Hematopoietic multipotent progenitor cell treated with erythropoietin and hydrocortisone succinate and interleukin-3 and kit ligand, for 17 days (in vitro differentiated cells): ENCODE measurements at places on chromosomes 1 and 21.

GRCh38 chr1:5514527-5515183, 477.6 kb downstream of the NPHP4 start:
- peak; percentile 46 for DNase-seq

DNA sequence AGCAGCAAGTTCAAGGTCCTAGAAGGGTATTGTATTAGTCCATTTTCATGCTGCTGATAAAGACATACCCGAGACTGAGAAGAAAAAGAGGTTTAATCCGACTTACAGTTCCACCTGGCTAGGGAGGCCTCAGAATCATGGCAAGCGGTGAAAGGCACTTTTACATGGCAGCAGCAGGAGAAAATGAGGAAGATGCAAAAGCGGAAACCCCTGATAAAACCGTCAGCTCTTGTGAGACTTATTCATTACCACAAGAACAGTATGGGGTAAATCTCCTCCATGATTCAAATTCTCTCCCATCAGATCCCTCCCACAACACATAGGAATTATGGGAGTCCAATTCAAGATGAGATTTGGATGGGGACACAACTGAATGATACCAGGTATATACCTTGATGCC, 409.5 kb downstream of the NTNG1 start:
- no peak for DNase-seq

DNA sequence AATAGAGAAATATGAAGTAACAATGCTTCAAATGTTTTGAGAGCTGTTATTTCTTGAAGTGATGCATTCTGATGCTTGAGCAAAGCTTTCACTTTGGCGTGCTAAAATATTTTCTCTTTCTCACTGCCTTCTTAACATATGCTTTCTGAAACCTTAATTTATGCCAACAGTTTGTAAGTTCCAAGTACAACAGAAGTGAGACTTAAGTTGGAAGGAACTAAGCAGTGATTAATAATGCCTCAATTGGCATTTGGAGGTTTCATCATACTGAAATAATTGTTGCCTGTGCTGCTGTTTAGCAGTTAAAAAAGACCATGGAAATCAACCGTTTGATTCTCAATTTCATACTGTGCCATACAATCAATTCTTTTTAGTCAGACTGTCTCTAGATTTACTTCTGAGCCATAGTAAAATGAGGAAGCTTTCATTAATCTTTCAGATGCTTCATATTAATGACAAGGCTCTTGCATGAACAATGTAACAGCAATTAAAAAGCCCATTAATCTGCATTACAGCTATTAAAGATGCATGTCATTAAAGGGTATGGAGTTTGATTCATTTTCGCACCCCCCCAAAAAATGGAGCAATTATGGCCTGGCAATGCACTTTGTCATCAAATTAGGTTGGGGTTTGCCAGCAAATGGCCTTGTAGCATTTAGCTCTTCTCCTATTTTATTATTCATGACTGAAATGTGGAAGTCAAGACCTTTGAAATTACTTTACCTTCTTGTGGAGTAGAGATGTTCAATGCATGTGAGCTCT, 375.3 kb downstream of the USH2A start:
- DNase-seq, result no peak

GRCh38 chr1:108554682-108555427, 5.0 kb upstream of the EEIG2 start:
- no peak for DNase-seq

DNA sequence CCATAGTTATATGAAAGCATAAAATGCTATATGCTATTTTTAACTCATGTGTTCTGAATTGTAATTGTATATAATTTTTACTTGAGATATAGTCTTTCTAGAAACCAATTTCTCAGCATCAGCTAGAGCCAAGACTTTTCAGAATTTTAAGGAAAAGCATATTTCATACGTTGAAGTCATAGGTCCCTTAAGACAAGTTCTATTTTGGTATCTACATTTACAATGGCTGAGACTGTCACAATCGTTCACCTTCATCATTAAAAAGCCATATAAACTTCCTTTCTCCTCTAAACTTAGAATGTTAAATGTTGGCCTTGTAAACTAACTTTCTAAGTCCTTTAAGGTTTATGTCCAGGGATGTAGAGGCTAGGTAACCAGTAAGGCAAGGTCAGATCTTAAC, 104.1 kb downstream of the LRRC40 start:
- no peak for DNase-seq

DNA sequence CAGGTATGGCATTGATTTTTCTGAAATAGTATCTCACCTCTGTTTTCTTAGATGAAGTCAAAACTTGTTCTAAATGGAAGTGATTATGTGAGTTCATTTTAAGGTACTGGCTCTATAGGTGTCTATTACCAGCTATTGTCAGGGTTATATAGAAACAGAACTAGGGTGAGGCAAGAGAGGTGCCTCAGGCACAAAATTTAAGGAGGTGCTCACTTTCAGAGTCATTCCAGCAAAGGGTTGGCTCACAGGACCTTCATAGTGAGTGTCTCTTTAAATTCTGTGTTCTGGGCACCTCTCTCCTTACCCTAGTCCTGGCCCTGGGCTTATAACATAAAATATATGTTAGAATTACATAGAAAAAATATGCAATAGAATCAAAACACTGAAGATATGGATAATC, 49.3 kb downstream of the KIAA0319L start:
- no peak for DNase-seq

- DNase-seq, result no peak
Measured at GRCh38 chr1:93501399-93501798, 53.5 kb downstream of the FNBP1L start.

- no peak for DNase-seq
Measured at GRCh38 chr1:164688791-164689190, 129.8 kb downstream of the PBX1 start.

GRCh38 chr1:89546082-89546889, 21.7 kb downstream of the LRRC8B start:
- no peak for DNase-seq

- DNase-seq, result peak; percentile 37
Measured at GRCh38 chr1:14915356-14916054, 238.0 kb upstream of the TMEM51 start.
